Bronchial epithelial cell (primary cell): ENCODE measurements at places on chromosomes 4 and X.
A peak's percentile ranks its signal among the peaks of the same experiment; 100 is the strongest.

DNA sequence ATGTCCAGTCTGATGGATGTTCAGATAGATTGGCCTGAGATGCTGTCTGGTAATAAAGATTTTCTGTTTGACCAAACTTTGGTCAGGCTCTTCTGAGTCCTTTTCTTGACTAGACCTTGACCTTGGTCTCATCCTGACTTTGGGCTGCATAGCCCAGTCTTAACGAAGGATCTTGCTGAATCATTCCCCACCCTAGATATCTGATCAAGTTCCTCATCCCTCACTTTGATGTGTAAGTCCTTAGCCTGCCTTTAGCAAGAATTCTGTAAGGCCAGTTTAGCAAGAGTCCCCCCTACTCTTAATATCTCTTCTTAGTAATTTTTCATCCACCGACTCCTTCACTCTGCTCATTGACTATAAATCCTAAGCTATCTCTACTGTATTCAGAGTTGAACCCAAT, 244.4 kb upstream of the JADE1 start:
- no peak for DNase-seq

- DNase-seq, result no peak
These were observed 7.9 kb downstream of the PRPS2 start for GRCh38 chrX:12799118-12799517.

DNA sequence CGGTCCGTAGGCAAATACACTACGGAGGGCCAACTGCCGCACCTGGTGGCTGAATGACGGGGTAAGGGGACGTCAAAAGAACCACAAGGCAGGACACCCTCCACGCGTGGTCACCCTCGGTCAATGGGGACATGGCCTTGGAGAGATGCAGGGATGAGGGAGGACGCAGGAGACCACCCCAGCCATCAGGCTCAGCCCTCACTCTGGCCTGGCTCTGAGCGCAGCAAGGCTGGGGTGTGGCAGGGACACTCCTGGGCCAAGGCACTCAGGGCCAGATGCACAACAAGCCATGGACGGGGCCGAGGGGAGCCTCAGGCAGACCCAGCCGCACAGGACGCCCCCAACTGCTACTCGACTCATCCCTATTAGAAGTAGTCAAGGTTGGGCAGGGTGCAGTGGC, 36.5 kb downstream of the GAK start:
- DNase-seq, result no peak

- peak; percentile 22 for DNase-seq
These were observed 43.5 kb downstream of the CLCN3 start for GRCh38 chr4:169663831-169664230.

DNA sequence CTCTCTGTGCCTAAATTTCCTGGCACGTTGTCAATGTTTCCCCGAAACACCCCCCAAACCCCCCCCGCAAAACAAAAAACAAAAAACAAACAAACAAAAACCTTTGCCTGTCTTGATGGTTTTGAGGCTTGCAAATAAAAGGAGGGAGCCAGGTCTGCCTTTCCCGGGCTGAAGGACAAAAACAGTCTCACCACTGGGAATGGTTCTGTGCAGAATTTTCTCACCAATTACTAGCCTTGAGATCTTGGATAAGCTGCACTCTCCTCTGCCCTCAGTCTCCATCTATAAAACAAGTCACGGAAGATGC, 15.5 kb downstream of the NKX3-2 start:
- no peak for DNase-seq

GRCh38 chr4:46952451-46952850, 40.9 kb downstream of the GABRA4 start:
- no peak for DNase-seq

DNA sequence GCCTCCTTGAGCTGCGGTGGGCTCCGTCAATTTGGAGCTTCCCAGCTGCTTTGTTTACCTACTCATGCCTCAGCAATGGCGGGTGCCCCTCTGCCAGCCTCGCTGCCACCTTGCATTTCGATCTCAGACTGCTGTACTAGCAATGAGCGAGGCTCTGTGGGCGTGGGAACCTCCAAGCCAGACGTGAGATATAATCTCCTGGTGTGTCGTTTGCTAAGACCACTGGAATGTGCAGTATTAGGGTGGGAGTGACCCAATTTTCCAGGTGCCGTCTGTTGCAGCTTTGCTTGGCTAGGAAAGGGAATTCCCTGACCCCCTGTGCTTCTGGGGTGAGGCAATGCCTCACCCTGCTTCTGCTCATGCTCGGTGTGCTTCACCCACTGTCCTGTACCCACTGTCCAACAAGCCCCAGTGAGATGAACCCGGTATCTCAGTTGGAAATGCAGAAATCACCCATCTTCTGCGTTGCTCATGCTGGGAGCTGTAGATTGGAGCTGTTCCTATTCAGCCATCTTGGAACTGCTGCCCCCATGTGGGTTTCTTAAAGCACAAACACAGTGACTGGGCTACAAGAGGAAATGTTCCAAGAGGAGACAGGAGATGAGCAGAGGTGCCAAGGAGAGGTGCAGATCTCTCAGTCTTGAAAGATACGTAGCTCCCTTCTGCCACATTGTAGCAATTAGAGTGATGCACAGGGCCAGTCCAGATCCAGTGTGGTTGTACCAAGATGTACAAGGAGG, 193.0 kb upstream of the IGFBP7 start:
- peak; percentile 3 for DNase-seq

GRCh38 chrX:2486476-2487133, 14.2 kb downstream of the DHRSX start:
- DNase-seq, result no peak

DNA sequence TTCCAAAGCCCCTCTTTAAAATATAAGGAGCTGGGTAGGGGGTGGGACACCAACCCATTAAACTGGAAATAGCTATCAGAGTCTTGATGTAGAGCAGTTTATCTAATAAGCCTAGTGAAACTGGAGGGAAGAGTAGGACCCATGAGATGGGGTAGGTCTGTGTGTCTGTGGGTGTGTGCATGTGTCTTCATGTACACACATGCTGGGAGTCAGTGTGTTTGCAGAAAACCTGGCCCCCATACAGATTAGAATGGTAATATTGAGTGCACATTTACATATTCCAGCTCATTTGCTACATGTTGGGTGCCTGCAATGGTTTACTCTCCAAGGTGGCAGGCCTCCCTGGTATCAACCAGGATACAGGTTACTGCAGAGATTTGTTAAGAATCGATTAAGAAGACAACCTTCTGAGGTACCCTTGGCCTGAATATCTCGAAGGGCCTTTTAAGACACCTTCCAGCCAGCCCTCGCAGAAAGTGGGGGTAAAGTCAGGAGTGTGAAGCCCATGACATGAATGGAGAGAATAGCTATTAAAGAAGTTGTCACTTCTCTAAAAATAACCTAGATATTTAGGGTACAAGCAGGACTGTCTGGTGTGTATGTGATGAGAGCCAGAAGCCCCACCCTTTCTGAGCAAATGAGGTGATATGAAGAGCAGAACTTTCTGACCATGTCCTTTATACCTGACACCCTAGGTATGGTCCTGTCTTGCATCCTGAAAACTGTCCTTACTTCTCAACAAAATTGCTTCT, 75.7 kb upstream of the TEX13D start:
- DNase-seq, result no peak

DNA sequence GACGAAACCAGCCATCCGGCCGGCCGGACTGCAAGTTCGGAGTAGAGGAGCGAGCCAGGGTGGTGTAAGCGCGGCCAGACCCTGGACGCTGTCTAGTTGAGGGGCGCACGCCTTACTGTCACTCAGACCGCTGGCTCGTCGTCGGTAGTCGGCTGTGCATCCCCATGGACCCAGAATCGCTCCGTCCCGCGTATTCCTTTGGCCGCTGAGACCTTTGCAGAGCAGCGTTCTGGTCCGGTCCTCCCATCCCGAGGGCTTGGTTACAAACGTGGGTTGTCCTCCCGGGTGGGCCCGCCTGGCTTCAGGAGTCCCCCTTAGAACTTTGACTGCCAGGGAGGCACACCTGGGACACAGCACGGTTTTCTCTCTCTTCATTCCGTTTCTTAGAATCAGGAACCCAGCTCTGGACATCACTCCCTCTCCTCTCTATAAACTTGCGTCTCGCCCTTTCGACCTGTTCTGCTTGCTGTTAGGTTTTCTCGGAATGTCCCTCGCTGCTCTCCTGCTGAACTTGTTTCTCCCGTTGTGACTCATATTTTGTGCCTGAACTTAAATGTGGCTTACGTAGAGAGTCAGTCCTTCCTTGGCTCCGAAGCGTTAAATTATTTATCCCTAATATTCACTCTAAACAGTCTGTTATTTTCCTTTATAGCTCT, 672 bp downstream of the PGM2 start:
- peak; percentile 87 for DNase-seq

GRCh38 chrX:73668779-73669178, 105.8 kb downstream of the CHIC1 start:
- DNase-seq, result no peak

- no peak for DNase-seq
These were observed 19.1 kb downstream of the STARD8 start for GRCh38 chrX:68666580-68666979.

DNA sequence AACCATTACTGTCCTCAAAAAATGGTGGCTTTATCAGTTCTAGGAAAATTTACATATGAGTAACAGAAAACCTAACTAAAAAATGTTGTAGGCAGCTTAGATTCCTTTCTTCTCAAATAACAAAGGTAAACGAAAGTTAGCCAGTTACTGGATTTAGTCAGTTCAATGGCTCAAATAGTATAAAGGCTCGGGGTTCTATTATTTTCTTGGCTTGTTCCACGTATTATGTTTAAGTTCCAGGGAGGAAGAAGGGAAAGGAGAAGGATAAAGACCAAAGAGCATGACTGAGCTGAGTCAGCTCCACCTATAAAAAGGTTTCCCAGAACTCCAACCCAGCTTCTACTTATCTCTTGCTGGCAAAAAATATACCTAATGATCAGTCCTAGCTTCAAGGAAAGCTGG, 41.0 kb upstream of the MAB21L2 start:
- DNase-seq, result no peak

DNA sequence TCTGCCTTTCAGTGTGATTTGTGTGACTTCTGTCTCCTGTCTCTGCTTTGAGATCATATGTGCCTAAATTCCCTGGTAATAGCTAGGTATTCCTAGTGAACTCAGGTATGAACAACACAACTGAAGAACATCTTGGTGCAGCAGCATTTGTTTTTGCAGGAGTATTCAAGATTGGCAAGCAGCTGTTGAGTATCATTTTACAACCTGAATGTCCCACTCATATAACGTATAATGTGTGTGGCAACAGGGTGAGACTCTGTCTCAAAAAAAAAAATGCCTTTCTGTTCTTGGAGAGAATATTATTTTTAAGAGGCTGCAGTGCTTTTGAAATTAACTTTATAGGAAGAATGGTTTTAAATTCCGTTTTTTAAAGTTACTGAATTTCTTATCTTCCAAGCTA, 7.7 kb downstream of the LSM6 start:
- DNase-seq, result no peak

GRCh38 chr4:26365537-26366150, 44.8 kb downstream of the RBPJ start:
- DNase-seq, result no peak

DNA sequence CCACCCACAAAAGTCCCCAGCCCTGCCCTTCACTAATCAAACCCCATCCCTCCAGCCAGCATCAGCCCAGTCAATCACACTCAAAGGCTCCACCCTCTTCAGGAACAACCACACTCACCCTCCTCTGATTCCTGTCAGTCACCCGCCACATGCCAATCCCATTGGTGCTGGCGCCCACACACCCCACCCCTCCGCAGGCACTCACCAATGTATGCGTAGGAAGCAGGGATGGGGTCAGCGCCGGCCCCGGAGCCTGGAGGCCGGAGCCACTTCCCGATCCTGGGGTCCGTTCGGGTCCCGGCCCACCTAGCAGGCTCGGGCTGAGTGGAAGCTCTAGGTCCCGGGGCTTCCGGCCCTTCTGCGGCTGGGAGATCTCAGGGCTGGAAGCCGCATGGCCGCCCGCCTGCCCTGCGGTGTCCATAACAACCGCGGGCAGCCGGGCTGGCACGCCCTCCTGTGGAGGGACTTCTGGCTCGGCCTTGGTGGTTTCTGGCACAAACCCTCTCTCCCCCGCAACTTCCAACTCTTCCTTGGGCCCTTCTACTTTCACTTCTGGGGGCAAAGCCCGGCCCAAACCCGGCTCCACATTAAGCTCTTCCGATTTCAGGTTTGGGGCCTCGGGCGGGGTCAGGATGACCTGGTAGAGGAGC, 7.9 kb upstream of the CFP start:
- peak; percentile 63 for DNase-seq

DNA sequence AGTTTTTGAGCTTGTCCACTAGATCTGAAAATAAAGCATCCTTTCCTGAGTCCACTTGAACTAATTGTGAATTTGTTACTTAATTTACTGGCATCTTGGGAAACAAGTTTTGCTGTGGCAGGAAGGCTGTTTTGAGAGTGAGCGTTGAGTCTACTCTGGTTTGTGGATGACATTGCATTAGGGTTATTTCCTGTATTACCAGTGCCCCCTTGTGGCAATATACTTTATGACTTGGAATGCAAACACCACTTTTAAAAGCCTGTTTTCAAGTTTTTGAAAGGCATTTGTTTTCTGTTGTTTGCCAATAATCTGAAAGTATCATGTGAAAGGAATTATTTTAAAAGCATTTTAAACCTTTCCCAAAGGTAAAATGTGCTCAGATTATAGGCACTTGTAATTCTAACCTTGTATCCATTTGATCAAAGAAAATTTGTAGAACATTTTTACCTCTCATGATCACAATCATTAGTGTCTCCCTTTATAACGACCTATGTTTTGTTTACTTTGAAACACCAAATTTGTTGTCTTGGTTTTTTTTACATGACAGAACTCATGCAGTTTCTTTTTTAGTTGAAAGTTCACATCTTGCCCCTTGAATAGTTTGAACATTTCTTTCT, 18.0 kb upstream of the CYP2U1 start:
- peak; percentile 76 for DNase-seq

GRCh38 chr4:14169460-14169859, 541.9 kb upstream of the BOD1L1 start:
- peak; percentile 51 for DNase-seq

GRCh38 chr4:7635445-7636239, 200.9 kb upstream of the PSAPL1 start:
- DNase-seq, result peak; percentile 8

DNA sequence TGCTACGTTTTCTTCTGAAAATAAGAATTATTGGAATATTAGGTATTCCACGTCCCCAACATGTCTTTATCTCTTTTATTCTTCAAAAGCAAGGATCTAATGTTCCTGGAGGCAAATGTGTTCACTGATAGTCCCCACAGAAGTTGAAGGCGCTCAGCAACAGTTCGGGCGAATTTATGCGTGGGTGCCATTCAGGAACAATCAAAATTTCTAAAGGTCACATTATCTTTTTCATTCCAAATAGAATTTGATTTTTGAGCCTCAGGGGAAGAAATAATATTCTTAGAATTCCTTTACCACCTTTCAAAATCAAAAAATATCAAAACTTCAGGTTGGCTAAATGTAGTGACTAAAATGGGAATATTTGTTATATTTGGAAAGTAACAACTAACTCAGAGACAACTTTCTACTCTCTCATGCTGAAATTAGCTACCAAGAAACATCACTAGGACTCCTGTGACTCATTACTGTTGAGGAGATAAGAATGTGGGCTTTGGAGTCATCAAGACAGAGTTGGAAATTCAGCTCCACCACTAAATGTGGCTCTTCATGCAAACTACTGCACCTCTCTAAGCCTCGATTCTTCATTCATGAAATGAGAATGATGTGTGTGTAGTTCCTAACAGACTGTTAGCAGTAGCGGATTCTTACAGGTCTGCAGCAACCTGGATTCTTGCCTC, 72.3 kb upstream of the KIT start:
- peak; percentile 8 for DNase-seq

- DNase-seq, result peak; percentile 96
These were observed 10.5 kb downstream of the ACSL1 start for GRCh38 chr4:184815046-184815877.
